ENCODE measurements at places on chromosomes 7 and 10.

GRCh38 chr7:82975811-82976468 lies 186.7 kb downstream of the PCLO start:
- no peak for DNase-seq

DNA sequence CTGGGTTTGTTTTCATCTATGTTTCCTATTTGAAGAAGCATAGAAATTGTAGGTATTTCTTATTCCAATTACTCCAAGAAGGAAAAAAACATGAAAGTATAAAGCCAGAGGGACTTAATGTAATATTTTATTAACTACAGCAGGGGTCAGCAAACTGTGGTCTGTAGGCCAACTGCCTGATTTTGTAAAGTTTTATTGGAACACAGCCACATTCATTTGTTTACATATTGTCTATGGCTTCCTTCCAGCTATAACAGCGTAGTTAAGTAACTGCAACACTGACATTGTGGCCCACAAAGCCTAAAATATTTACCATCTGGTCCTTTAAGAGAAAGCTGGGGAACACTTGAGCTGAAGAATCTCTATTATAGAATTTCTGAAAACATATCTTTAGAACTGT lies 306.2 kb downstream of the BICC1 start:
- DNase-seq: no peak

DNA sequence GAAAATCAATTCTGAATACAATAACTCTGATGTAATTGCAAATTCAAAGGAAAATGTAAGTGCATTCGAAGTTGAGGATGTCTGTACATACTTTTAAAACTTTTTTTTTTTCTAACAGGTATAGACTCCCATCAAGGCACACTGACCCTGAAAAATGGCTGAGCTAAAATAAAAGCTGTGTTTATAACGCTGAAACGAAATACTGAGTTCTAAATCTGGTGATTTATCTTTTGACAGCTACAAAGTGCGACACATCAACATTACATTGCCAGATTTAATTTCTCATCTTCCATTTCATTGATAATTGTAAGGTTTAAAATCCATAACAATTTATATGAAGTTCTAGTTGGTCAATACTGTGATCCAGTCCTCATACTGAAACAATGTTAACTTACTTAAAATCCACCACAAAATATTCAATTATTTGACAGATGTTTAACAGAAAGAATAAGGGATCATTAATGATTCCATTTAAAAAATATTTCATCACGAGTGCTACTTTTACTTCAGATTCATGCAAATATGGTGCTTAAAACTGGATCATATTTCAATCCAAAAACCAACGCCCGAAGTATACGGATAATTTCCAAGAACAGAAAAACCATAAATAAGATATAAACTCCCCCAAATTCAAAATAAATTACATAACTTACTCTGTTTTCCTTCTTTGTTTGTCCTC lies 1.4 kb downstream of the RAB11FIP2 start:
- no peak for DNase-seq

DNA sequence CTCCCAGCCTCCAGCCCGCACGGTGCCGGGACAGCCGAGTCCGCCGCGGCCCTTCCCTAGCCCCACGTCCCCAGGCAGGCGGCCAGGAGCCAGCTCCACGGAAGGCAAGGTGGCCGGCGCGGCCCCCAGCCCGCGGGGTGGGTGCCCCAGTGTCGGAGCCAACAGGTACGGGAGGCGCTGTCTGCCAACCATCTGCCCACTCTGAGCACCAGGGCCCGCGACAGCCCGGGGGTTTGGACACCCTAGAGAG lies 75.8 kb downstream of the CALN1 start:
- no peak for DNase-seq

- DNase-seq: no peak
Measured at GRCh38 chr10:71770255-71770654, 3.1 kb downstream of the VSIR start.

DNA sequence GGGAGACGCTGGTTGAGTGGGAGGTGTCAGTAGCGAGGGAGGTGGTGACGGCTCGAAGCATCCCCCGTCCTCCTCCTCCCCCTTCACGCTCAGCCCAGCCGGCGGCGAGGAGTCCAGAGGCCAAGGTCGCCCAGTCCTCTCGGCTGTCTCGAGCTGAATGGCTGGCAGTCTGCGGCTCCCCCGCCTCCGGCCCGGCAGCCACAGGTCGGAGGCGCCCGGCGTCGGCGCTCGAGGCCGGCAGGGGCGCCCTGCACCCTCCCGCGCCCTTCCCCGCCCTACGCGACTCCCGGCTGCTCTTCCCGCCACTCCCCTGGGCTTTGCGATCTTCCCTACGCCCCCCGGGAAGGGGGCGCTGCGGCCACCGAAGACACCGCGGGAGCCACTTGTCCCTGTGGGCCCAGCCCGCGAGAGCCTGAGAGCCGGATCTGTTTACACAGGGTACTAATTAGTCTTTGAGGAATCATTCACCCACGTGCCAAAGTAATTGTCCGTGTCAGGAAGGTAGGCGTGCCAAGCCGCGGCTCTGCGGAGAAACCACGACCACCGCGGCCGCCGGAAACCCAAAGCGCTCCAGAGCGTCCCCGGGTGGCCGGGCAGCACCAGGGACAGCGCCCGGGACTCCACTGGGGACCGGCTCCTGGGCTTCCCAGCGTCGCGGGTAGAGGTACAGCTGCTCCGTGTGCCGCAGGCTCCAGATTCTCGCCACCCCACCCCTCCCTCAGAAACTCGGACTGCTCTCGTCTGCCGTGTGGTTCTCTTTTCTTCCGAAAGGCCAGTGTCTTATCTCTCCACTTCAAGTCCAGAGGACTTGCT lies at the start of gene NXPH1:
NXPH1 (plus strand) TSS at position 133 of the 813 bp plus-strand sequence.
- DNase-seq: no peak

GRCh38 chr10:13613519-13613918 lies 26.8 kb downstream of the PRPF18 start:
- no peak for DNase-seq

DNA sequence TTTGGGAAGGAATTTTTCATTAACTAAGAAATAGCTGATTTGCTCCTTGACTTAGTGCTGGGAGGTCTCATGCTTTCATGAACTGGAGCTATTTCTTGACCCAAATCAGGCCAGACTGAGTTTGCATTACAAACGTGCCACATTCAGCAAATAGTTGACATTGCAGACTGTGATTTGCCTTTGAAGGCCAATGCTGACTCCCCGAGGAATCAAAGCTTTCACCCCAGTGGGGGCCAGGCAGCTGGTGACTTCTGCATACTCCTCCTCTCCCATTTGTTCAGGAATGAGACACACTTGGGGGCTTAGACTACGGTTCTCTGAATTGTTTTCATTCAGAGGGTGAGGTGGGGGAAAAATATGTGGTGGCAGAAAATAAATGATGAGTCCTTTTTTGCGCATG lies 111.0 kb upstream of the JAZF1 start:
- DNase-seq: no peak

- DNase-seq: no peak
Measured at GRCh38 chr10:25059990-25060389, 43.6 kb downstream of the THNSL1 start.

- DNase-seq: no peak
Measured at GRCh38 chr10:18290651-18291313, 150.6 kb downstream of the CACNB2 start.

DNA sequence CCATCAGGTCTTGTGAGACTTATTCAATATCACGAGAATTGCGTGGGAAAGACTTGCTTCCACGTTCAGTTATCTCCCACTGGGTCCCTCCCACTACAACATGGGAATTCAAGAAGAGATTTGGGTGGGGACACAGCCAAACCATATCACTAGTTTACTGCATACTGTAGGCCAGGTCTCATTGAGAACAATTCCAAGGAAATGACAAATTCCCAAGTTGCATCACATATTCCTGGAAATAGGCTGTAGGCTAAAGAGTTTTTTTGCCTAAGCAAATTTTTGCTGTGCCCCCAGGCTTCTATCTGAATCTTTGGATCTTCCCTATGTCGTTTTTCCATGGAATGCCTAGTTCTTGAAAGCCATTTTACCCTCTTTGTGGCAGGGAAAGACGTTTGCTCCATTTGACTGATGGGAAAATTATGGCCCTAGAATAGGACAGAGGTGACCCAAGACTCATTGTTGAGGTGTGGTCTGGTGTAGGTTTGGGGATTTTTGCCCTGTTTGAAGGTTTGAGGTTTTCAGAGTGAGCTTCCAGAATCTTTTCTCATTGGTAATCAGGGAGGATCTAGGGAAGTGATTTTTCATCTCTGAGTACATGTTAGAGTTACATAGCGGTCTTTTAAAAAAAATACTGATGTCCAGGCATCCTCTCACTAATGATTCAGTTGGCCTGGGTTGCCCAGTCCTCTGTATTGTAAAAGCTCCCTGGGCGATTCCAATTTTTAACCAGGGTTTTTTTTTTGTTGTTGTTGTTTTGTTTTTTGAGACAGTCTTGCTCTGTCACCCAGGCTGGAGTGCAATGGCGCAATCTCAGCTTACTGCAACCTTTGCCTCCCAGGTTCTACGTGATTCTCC lies 44.4 kb downstream of the TACR2 start:
- no peak for DNase-seq

DNA sequence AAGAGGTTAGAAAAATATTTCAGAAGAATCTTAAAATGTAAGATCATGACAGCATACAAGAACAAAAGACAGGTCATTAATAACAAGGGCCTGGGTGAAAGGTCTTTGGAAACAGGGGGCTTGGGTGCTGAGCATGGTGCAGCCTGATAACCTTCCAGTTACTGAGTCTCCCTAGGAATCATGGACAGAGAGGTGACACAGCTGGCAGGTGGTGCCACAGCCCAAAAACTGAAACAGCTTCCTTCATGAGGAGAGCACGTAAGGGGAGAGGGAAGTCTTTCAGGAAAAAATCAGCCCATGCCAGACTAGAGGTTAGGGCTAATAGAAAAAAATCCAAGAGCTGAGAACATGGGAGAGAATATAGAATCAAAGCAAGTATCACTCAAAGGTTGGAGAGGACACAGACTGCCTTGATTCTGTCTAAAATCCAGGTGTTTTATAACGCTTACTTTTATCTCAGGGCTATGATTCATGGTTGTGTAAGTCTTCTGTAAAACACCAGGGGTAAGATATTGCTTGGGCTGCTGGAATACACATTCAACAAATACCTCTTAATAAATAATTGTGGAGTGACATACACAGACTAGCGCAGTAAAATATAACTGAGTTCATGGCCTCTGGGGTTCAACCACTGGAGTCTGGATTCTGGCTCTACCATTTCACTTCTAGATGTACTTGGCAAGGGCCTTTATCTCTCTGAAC lies 88.1 kb downstream of the SEMA3C start:
- no peak for DNase-seq

DNA sequence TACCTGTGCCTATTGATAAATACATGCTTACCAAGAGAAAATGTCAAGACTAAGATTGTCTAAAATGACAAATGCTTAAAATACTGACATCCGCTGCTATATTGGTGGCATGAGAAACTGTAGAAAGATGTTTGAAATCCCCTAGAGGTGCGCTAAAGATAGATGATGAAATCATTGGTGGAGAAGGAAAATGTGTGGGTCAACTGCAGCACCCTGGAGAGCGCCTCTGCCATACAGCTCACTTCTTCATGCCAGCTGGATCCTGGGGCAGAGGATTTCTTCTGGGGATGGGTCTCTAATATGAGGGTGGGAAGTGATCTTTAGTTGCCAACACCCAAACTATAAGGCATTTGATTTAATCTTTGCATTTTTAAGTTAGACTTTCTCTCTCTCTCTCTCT lies 680.4 kb upstream of the POM121L12 start:
- DNase-seq: no peak

GRCh38 chr10:43222210-43222720 lies 44.6 kb downstream of the RASGEF1A start:
- no peak for DNase-seq

DNA sequence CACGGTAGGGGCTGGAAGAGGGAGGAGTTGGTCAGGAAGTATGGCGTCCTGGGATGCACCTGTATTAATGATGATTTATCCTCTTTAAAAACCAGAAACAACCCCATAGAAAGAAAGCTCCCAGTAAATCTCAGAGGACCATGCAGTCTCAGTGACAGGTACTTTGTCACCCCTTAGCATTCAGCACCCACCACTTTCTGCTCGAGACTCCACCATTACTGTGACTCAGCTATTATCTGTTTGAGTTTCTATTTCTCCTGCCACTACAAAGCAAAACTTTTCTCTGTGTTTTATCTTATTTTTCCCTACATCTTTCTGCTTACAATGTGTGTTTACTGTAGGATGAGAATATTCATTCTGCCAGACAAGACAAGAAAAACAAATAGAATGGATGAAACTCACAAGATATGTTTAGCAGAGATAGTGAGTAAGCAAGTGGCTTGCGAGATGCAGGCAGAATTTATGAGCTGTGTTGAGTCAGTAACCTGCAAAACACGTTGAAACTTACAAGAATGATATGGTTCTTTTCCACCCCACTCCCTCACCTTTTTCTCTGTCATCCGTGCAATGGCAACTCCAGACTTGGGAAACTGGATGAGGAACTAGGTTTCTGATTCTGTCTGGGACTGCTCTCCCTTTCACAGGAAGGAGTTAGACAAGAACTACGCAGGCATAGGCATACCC lies 127.1 kb downstream of the AOAH start:
- DNase-seq: no peak

- DNase-seq: no peak
Measured at GRCh38 chr7:28041508-28042314, 138.9 kb downstream of the JAZF1 start.

DNA sequence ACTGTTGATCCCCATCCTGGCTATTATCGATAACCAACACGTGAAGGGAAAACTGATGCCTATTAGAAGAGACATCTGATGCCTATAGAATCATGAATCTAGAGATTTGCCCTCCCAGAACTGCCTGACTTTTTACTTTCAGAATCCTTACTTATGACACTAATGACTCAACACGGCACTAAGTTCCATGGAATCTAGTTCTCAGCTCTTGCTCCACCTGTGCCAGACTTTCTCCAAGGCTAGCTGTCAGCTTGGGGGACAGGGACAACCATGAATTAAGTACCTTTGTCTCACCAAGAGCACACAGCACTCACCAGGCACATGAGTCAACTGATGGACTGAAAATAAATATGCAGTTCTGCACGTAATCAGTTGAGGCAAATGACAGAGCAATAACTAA lies 184.2 kb downstream of the FRMD4A start:
- DNase-seq: no peak
